ENCODE measurements at places on chromosomes 2 and 18.

GRCh38 chr2:239253264-239253663, 147.6 kb downstream of the HDAC4 start:
- DNase-seq: no peak

- no peak for DNase-seq
Measured at GRCh38 chr2:66252109-66252508, 182.8 kb upstream of the MEIS1 start.

DNA sequence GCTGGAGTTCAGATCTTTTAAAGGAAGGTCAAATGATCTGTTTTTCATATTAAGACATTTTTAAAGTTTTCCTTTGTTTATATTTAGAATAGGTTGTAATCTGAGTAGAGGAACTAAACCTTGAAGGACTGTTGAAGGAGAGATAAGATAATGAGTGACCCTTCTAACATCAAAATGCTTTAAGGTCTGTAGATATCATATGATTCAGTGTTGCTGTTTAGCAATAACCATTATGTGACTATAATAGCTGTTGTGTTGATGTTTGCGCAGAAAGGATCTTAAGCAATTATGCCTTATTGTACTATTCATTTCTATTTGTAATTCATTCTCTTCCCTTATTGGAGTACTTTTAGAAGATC, 60.0 kb downstream of the SLC16A14 start:
- DNase-seq: no peak

- peak; percentile 92 for DNase-seq
Measured at GRCh38 chr2:66434679-66435548, at the start of gene MEIS1. Gene MEIS1 (plus strand): TSS chr2:66435125. CDS start chr2:66435857, 732 bp downstream.

GRCh38 chr2:113877711-113878598, 11.9 kb upstream of the ACTR3 start:
- no peak for DNase-seq

DNA sequence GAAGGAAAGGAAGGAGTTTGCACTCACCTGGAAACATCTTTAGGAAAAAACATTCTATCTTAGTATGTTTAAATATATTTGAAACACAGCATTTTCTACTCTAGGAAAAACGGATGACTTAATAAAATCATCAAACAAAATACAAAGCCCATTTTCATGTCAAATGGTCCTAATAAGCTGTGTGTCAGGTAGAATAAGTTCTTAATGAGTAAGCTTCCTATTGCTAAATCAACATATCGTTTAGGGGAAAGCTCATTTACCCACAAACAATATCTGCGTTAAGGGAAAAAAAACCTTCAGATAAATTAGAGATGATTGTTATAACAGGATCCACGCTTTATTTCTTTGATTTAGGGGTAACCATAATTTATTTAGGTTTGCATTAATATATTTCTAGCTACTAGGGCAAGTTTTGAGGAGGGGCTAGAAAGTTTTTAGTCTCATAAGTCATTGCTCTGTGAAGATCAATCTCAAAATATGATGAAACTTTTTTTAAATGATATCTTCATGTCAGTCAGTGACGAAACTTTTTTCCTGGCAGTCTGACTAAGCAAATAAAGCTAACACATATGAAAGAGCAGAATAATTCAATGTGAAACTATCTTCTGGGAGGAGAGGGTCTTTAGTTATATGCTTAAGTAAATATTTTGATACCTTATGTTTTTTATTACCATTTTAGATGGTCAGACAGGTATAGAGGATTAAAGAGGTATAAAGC, 147.1 kb downstream of the WDSUB1 start:
- DNase-seq: no peak

GRCh38 chr2:224860786-224861185, 144.6 kb upstream of the CCDC195 start:
- no peak for DNase-seq

DNA sequence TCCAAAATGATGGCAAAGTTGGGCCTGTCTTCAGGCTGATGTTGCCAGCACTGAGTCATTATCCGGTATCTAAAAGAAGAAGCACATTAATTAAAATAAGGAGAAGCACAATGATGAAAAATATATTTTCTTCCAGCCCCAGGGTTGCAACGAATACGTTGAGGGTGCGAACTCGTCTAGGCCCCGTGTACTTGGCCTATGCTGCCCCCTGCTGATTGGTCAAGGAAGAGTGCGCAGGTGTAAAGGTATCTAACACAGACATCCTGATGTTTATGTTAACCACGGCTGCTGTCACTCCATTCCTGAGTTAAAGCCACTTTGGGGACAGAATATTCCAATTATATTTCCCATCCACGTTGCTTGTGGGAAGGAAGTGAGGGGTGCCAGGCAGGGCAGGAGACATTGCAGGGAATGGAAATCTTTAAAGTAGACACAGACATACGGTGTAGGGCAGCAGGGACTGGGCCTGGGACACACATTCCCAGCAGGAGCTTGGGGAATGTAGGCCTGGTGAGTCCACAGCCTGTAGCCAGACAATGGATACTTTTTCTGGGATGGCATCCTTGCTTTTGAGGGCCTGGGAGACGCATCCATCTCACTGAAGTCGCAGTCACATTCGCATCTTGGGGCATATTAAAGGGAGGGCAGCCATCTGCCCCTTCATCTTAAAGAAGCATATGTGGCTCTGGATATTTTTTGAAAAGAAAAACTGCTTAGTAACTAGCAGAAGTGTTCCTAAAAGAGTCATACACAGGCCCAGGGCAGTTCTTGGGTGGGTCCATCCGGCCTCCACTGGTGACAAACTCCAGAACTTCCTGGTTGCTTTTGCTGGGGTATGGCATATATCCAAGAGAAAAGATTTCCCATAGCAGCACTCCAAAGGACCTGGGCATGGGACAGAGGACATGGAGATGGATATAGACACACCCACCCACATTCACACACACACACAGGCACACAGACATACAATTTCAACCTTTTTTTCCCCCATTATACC, 81.9 kb downstream of the CLIP4 start:
- peak; percentile 86 for DNase-seq

All from SJCRH30 (cell line).